ENCODE measurements at places on chromosomes 2 and 18.

- no peak for DNase-seq
These were observed 138.5 kb downstream of the RBMS1 start for GRCh38 chr2:160355080-160355479.

GRCh38 chr2:40403233-40403836 lies 48.6 kb downstream of the SLC8A1 start:
- no peak for DNase-seq

DNA sequence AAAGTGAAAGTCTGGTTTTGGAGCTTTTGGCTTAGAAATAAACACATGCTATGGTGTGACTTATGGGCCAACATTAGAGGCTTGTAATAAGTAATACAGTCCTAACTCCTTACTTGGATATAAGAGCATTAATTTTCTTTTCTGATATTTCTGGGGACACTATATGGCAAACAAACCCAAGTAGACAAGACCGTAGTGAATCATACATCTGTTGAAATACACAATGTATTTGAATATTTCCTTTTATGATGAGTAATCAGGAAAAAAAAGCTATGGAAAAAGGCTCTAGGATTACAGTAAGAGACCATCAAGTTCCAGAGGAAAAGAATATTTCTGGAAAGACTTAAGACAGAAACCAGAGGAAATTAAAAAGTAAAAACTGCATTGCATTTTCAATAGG lies 146.0 kb upstream of the CYP26B1 start:
- no peak for DNase-seq

DNA sequence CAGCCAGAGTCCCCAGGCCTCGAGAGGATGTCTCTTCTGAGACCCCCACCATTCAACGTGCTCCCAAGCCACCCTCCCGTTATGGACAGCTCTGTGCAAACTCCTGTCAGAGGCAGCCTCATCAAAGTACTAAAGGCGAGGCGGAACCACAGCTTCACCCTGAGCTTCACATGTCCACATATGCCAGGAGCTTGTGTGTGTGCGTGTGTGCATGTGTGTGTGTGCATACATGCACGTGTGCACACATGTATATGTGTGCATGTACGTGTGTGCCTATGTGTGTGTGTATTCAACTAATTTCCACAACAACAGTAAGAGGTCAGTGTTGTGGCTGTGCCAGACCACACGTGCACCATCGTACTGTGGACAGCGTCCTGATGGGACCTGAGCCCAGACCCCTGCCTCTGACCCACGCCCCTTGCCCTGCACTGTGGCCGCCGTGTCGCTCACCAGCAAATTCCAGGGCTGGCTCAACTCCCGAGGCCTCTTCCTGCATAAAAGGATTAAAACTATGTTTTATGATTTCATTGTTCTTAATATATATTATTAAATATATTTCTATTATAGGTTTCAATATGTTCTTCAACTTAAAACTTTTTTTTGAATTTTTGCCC lies 444.8 kb downstream of the EIPR1 start:
- no peak for DNase-seq

DNA sequence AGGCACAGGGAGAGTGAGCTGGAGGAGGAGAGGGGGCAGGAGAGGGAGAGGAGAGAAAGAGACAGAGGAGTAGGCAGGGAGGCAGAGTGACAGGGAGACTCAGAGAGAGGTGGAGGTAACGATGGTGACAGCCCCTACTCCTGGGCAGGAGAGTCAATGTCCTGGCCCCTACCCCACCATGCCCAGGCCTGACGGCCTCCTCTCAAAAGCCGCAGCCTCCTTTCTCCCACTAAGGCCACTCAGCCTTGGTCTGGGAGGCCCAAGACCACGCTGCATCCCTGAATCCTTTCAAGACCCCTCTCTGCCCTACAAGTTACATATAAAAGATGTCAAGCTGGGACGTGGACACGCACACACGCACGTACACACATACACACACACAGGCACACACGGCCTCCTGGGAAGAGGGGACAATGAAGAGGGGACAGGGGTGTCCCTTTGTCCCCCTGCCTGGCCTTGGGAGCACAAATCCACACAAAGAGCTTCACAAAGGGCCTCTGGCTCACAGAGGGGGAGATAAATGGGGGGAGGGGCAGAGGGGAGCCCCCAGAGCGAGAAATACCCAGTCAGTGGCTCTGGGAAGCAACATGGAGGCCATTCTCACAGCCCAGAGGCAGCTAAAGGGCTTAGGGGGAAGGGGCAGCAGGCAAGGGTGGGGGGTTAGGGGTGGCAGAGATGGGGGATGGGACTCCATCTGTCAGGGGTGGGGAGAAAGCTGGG lies 19.5 kb upstream of the TNS1 start:
- no peak for DNase-seq

DNA sequence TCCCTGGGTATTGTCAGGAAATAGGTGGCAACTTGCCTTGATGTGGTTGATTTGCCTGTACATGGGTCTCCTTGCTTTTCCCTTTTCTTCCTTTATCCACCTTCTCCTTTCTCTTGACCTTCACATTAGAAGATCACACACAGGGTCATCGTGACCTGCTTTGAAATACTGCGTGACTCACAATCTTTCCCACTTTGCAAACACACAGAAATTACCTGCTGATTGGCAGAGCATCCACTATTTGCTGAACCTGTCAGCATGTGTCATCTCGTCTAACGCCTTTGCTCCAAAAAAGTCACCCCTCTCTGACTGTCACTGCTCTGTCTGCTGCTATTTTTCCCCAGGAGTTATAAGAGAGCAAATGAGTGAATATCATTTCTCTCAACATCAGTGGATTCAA lies 60.8 kb downstream of the MYO3B start:
- no peak for DNase-seq

DNA sequence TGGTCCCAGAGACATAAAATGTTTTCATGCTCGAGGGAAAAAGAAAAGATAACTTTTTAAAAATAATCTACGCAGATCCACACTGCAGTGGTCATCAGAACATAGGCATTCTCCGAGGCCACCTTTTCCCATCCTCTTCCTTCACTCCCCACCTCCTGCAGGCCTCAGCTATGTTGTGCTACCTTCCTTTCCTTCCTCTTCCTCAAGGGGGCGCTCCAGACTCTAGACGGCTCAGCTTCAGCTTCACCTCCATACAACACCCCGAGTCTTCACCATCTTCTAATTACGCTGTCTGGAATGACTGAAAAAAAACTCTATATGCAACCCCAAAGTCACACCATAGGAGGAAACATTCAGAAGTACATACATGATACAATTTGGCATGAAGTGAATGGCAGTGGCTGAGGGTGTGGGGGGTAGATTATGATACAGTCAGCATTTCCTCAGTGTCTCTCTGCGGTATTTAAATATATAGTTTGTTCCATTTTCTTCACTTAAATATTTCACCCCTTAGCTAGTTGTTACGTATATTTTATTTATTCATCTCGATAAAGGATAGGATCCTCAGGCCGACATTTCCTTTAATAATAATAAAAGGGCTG lies 583.6 kb downstream of the IRS1 start:
- no peak for DNase-seq

- DNase-seq, result no peak
These were observed 212.5 kb downstream of the NEDD4L start for GRCh38 chr18:58256316-58257080.

- no peak for DNase-seq
These were observed 38.8 kb upstream of the SMAD7 start for GRCh38 chr18:48989304-48990303.

- DNase-seq, result no peak
These were observed 46.9 kb upstream of the UBXN4 start for GRCh38 chr2:135694711-135695110.

DNA sequence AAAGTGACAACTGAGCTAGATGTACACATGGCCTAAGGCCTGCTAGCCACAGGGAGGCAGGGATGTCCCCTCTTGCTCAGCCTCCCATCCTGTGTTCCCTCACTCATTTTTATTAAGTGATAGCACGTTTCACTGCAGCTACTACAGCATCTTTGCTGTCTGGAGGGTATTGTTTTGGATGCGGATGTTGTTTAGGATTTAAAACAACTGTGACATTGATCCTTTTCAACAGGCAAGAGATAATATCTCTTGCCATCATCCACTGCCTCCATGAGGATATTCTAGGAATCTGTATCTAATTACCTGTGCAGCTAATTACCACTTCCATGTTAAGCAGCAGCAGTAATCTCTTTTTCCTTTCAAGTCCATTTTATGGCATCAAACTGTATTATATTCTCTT lies 345.4 kb downstream of the PARD3B start:
- DNase-seq, result no peak

DNA sequence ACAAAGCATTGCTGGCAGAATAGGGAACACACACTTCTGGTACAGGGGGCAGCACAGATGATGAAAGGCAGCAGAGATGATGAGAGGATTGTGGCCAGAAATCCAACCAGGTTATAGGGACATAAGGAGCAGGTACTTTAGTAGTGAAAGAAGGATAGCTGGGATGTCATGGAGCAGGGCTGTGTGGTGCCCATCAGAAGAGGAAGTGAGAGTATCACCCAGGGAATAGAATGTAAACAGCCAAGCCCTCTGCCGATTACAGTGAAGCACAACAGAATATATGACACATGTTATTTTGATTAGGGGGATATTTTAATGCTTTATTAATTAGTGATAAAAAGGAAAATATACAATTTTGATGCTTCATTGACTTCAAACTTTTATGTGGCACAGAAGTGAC lies 883.4 kb upstream of the CDH2 start:
- no peak for DNase-seq

Measured in NCI-H2171 (cell line).